ENCODE measurements at places on chromosomes 2 and 18. TPM values are rescaled to one million over a fixed set of nuclear protein-coding genes. Genes with fewer than 3 reads are reported as not detected.

Gene RAMP1
- polyA plus RNA-seq: 70.4 TPM

DNA sequence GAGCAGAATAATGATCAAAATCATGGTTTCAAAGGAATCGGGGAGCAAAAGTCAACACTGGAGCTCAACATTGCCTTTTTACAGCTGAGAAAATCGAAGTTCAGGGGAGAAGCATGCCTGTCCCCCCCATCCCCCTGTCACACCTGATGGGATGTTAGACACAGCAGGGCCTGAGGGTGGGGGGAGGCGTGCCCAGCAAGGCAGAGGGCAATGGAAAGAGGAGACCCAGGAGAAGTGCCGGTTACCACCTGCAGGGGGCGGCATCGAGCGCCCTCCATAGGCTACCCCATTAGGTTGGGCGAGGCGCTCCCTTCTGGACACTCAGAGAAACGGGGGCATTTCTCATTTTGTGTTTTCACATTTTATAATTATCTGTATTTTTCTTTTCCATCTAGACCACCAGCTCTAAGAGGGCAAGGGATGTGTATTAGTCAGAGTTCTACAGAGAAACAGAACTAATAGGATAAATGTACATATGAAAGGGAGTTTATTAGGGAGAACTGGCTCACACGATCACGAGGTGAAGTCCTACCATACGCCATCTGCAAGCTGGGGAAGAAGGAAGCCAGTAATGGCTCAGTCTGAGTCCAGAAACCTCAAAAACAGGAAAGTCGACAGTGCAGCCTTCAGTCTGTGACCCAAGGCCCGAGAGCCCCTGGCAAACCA, 271.3 kb downstream of the LRATD1 start:
- no peak overlapping the region for H3K27ac ChIP-seq
- DNase-seq: peak; percentile 58
- no peaks in the 10 kb centered on the region for H3K4me1 ChIP-seq
- no peak overlapping the region for H3K4me3 ChIP-seq
- H3K36me3 ChIP-seq: no peaks in the 10 kb centered on the region

DNA sequence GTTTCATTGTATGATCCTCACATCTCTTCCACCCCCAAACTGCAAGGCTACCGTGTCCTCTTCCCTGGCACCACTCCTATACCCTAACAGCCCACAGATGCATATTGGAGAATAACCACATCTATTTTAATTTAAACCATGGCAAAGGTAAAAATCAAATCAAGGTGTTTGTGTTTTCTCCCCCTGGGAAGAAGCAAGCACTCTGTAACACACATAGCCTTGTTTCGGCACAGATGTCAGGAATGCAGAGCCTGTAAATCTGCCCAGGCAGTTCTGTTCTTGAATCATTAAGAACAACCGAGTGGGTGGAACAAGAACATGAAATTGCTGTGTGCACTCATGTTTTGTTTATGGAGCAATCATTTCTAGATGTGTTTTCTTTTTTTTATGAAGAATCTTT, 6.8 kb upstream of the COX7A2L start:
- no peak overlapping the region for H3K4me3 ChIP-seq
- no peak for DNase-seq
- H3K36me3 ChIP-seq: no peaks in the 10 kb centered on the region
- H3K27ac ChIP-seq: no peak overlapping the region

DNA sequence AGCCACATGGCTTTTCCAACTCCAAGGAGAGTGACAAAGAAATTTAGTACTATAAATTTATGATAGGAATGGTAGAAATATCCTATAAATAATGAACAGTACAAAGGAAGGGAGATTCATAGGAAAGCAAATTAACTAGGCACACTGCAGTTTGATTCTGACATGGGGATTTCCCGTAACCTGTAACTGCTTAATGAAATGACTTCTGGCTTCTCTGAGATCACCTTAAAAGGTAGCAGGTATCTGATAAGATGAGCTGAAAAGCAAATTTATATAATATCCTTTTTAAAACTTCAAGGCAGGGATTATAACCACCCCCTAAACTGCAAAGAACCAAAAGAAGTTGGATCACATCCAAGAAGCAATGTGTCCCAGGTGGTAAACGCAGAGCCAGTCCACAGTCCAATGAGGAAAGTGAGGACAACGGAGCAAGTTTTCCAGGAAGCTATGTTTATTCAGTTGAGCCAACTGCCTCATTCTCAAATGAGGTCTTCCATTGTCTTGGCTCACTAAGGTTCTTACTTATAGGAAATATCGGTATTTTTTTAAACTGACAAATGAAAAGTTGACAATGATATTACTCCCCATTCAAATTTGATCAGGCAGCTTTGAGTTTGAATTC, 43.0 kb downstream of the WIPF1 start:
- peak; percentile 69 for DNase-seq
- H3K27ac ChIP-seq: no peak overlapping the region
- no peak overlapping the region for H3K4me3 ChIP-seq
- no peaks in the 10 kb centered on the region for H3K36me3 ChIP-seq
- no peaks in the 10 kb centered on the region for H3K27me3 ChIP-seq

DNA sequence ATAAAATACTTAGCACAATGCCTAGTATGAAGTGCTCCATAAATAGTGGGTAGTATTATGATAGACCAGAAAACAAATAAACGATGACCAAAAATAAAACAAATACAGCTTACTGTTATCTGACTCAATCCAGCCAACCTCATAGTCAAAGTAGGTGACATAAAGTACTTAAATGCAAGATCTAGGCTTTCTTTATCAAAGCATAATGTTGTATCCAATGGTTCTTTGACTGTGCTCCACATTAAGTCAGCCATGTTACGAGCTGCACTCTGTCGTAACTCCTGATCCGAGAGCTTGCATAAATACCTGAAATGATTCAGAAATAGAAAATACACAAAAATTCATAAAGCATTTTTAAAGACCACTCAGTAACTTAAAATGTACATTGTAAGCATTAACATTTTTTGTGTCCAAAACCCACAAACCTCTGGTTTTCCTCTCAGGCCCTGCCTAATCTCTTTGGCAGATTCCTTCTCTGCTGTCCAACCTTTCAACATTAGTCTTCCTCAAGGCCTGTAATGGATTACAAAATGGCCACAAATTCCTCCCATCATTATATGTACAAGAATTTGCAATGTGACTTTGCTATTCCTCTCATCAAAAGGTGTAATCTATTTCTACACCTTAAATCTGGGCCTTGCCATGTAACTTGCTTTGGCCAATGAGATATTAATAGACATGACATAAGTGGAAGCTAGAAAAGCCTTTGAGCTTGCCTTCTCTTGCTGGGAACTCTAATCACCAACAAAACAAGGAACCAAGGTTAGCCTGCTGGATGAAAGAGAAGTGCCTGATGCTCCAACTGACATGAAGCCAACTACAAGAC, 90.6 kb downstream of the USP34 start:
- no peaks in the 10 kb centered on the region for H3K27me3 ChIP-seq
- H3K4me1 ChIP-seq: no peaks in the 10 kb centered on the region
- peaks cover 9% of the 10 kb centered on the region for H3K36me3 ChIP-seq
- DNase-seq: no peak
- H3K27ac ChIP-seq: no peak overlapping the region

Gene DSC3
- 0.27 TPM for polyA plus RNA-seq

DNA sequence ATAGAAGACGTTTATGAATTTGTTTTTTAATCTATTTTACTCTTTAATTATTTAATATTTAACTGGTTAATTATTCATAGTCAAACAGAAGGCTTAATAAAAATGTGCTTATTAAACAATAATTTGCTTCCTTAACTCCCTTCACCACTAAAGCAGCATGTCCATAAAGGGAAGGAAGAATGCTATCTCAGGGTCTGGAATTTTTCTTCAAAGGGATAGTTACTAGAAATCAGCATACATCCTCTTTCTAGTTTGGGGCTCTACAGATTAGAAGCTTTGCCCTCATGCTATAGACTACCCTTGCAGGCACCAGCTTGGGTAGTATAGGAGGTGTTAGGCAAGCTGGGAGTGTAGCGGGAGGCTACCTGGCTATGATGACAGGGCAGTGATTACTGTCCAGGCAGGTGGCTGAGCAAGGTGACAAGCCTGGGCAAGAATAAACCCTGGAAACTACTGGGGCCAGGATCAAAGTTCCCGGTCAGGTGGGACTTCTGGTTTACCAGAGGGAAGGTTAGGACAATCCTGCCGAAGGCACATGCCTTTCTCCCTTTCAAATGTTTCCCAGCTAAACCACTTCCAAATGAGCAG, 276.0 kb upstream of the REV1 start:
- no peaks in the 10 kb centered on the region for H3K36me3 ChIP-seq
- DNase-seq: no peak
- no peaks in the 10 kb centered on the region for H3K4me1 ChIP-seq
- no peak overlapping the region for H3K4me3 ChIP-seq
- H3K27me3 ChIP-seq: no peaks in the 10 kb centered on the region

- no peaks in the 10 kb centered on the region for H3K36me3 ChIP-seq
- no peak overlapping the region for H3K27ac ChIP-seq
Observed at GRCh38 chr2:48944956-48945355, 189.4 kb upstream of the LHCGR start.

GRCh38 chr2:165499131-165499530, 29.6 kb downstream of the CSRNP3 start:
- no peak overlapping the region for H3K27ac ChIP-seq
- H3K36me3 ChIP-seq: no peaks in the 10 kb centered on the region
- no peaks in the 10 kb centered on the region for H3K4me1 ChIP-seq
- no peaks in the 10 kb centered on the region for H3K27me3 ChIP-seq
- DNase-seq: no peak
- H3K4me3 ChIP-seq: no peak overlapping the region

Gene AFG3L2
- 63.4 TPM for polyA plus RNA-seq

Gene DYNC1I2
- 117 TPM for polyA plus RNA-seq

DNA sequence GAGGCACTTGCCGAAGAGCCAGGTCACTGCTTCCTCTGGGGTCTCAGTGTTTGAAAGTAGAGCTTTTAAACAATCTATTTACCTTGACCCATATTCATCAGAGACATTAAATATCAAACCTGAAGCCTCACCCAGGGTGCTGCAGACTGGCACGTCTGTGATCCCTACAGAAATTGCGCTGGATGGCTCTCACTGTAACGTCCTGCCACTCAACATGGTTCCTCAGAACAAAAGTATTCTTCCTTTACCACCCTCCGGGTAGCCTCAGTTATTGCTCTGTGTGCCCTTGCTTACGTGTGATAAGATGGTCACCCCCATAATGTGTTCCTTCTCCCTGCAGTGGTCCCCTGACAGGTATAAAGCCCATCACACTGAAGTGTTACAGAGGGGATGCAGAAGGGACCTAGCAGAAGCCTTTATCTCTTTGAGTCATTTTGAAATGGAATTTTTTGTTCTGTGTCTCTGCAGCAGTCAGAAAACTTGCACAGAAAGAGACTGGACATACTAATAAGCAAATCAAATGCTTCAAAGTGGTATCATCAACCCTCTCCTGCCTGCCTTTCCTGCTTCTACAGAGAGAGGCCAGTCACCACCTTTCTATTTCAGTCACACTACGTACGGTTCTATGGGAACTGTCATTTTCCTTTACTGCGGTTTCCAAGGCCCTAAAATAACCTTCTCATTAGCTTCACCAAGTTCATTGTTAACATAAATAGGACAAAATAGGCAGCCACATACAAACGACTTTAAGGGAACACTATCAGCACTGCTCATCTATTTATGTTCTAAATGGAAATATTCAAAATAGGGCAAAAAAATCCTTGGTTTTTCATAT, 86.8 kb downstream of the METTL8 start:
- H3K36me3 ChIP-seq: no peaks in the 10 kb centered on the region
- H3K4me3 ChIP-seq: no peak overlapping the region
- H3K27me3 ChIP-seq: no peaks in the 10 kb centered on the region
- no peaks in the 10 kb centered on the region for H3K4me1 ChIP-seq
- no peak overlapping the region for H3K27ac ChIP-seq
- no peak for DNase-seq

DNA sequence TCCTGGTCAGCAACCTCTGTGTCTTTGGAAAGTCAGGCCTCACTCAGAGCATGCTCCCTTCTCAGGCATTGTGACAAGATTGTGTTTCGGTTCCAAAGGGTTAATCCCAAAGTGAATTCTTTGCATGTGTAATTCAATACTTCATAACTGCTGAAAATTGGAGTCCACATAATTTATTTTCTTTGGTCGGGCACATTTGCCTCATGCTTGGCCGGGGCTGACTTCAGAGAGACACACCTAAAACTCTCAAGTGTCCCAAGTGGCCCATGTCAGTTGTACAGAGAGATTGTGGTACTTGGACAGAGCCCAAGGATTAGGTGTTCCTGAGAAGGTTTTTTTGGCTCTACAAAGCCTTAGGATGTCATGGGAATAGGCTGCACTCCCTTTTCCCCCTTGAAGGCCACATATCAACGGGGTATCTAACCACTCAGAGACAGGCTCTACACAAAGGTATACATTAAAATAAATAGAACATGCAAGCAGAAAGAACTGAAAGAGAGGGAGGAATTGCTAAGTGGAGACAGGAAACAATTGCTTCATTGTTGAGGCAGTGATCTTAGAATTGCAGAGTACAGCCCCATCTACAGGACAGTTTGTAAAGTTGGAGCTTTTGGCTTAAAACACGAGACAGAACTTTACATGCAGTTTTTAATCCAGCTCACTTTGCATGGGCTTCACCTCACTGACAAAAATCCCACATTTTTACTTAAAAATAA, 1232.3 kb upstream of the ZEB2 start:
- H3K4me1 ChIP-seq: no peaks in the 10 kb centered on the region
- peak overlapping the region; percentile 75 for H3K27ac ChIP-seq
- peak; percentile 10 for DNase-seq

Gene HOXD13
- not detected for polyA plus RNA-seq

GRCh38 chr2:10559634-10560224, 111.6 kb upstream of the ODC1 start:
- no peaks in the 10 kb centered on the region for H3K36me3 ChIP-seq
- no peaks in the 10 kb centered on the region for H3K4me1 ChIP-seq
- no peaks in the 10 kb centered on the region for H3K27me3 ChIP-seq
- DNase-seq: no peak
- H3K4me3 ChIP-seq: no peak overlapping the region
- no peak overlapping the region for H3K27ac ChIP-seq

DNA sequence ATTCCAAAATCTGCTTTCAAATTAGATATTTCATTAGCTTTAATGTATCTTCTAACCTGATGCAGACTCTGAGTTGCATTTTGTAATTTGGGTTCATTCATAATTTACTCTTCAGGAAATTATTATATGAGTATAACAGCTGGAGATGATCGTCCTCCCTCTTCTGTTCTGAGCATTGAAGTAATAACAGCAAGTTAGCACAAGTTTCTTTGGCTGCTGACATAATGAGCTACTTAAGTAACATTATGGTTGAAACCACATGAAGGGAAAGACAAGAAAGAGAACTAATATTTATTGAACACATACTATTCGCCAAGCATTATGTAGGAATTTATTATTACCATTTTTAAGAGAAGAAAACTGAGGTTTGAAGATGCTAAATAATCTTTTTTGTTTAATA, 75.1 kb downstream of the CPO start:
- no peaks in the 10 kb centered on the region for H3K4me1 ChIP-seq
- H3K27ac ChIP-seq: no peak overlapping the region
- H3K4me3 ChIP-seq: no peak overlapping the region
- no peaks in the 10 kb centered on the region for H3K36me3 ChIP-seq
- DNase-seq: no peak

GRCh38 chr18:582465-582864, 2.3 kb downstream of the CETN1 start:
- H3K27me3 ChIP-seq: no peaks in the 10 kb centered on the region
- H3K4me3 ChIP-seq: no peak overlapping the region
- H3K36me3 ChIP-seq: no peaks in the 10 kb centered on the region
- DNase-seq: no peak
- no peak overlapping the region for H3K27ac ChIP-seq

All from small intestine (tissue), 16 donors.